ENCODE measurements at places on chromosomes 13 and 19. TPM values are rescaled to one million over a fixed set of nuclear protein-coding genes. Genes with fewer than 3 reads are reported as not detected.

The RASAL3 gene
- 22.4 TPM for total RNA-seq

The IGSF23 gene
- not detected for total RNA-seq

The AMER2 gene
- total RNA-seq, result 0.16 TPM

The ZIM2 gene
- 2.2 TPM for total RNA-seq

The FARP1 gene
- 41.8 TPM for total RNA-seq

The BRSK1 gene
- total RNA-seq, result 1.4 TPM

The ADGRE2 gene
- total RNA-seq, result 1.1 TPM

The OR7D2 gene
- total RNA-seq, result not detected

The RASL11A gene
- total RNA-seq, result 18.7 TPM

The RNF113B gene
- not detected for total RNA-seq

The IGFL3 gene
- total RNA-seq, result not detected

The FREM2 gene
- 0.40 TPM for total RNA-seq

The PRR19 gene
- not detected for total RNA-seq

The MAG gene
- not detected for total RNA-seq

The CEACAM4 gene
- 1.5 TPM for total RNA-seq

The SLC6A16 gene
- not detected for total RNA-seq

The CGB3 gene
- total RNA-seq, result not detected

The PGPEP1 gene
- 79.9 TPM for total RNA-seq

The DAND5 gene
- total RNA-seq, result not detected

The SIGLECL1 gene
- not detected for total RNA-seq

The CEACAM1 gene
- total RNA-seq, result 812 TPM

The ADM5 gene
- total RNA-seq, result not detected

The CCL25 gene
- not detected for total RNA-seq

The ATP8B3 gene
- total RNA-seq, result 0.27 TPM

The IGFLR1 gene
- total RNA-seq, result 0.40 TPM

The SGCG gene
- total RNA-seq, result not detected

The CBY2 gene
- total RNA-seq, result not detected

The HS6ST3 gene
- total RNA-seq, result 0.27 TPM

The FAM216B gene
- not detected for total RNA-seq

The SLC25A41 gene
- 0.32 TPM for total RNA-seq

The FCHO1 gene
- 6.4 TPM for total RNA-seq

The OVOL3 gene
- total RNA-seq, result not detected

All from transverse colon (tissue), 4 donors.